Activated naive CD4-positive, alpha-beta T cell treated with anti-CD3 and anti-CD28 coated beads for 36 hours (primary cell): ENCODE measurements at places on chromosomes 2 and 18.

GRCh38 chr18:5282770-5283169 is 12.8 kb downstream of the ZBTB14 start:
- no peak for DNase-seq

GRCh38 chr2:152729844-152730243 is 11.4 kb downstream of the ARL6IP6 start:
- no peak for DNase-seq

DNA sequence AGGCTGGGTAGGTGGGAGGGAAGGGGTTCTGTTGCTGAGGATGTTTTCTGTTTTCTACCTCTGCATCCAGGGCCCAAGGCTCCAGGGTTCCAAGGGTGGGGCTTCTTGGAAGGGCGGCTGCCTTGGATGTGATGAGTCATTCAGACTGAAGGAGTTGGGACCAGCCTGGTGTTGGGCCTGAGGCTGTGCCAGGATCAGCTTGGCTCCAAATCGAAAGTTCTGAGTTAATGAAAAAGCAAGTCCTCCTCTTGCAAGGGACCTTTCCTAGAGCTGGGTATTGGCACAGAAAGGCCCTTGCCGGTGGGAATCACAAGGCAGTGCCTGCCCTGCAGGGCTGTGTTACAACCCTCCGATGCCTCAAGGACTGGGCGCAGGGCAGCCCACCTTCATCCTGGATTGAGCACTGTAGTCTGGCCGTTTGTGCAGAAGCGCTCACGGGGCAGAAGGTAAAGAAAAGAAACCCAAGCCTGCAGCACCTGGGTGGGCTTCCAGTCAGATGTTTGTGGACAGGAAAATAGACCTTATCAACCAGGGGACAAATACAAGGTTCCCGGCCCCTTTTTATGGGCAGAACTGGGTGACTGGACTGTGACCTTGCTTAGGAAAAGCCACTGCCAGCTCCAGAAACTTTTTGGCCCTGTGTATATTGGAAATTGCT is 52.5 kb upstream of the MCFD2 start:
- no peak for DNase-seq

- DNase-seq, result no peak
Measured at GRCh38 chr2:46034535-46034934, 262.7 kb upstream of the EPAS1 start.
